ENCODE measurements at places on chromosomes 2 and 18.
A peak's percentile ranks its signal among the peaks of the same experiment; 100 is the strongest.

GRCh38 chr2:222709191-222709891 lies 37.9 kb downstream of the MOGAT1 start:
- DNase-seq = no peak

DNA sequence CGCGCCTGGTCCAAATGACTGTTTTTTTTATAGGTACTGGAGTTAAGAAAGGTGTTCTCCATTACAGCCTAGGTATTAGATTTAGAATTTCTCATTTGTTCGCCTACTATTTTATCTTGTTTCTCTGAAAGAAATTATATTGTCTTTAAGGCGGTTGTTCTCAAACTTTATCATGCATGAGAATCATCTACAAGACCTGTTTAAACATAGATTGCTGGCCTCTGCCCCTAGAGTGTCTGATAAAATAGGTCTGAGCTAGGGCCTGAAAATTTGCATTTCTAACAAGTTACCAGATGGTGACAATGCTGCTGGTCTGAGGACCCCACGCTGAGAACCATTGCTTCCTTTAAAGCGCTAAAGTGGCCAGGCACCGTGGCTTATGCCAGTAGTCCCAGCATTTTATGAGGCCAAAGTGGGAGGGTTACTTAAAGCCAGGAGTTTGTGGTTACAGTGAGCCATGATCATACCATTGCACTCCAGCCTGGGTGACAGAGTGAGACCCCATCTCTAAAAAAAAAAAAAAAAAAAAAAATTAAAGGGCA lies 34.0 kb upstream of the RNF138 start:
- no peak for DNase-seq

- no peak for DNase-seq
Observed at GRCh38 chr2:76307495-76307894, 596.8 kb upstream of the GCFC2 start.

DNA sequence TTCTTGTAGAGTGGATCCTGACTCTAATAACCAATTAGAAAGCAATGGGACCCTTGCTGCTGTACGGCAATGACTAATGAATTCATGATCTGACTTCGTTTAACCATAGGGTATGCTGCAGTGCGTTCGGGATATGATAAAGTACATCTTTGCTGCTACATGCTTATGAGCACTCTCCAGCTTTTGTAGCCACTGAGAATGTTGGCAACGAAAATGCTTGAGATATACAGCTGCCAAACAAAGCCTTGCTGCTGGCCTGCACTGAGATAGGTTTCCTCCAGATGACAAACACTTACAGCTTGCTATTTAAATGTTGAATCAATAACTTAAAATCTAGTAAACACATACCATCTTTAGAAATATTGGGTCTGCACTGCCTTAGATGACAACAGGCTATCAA lies 372.4 kb upstream of the SLC8A1 start:
- no peak for DNase-seq

GRCh38 chr2:161055289-161055688 lies 104.9 kb upstream of the TANK start:
- DNase-seq = no peak

- no peak for DNase-seq
Observed at GRCh38 chr18:77590943-77591515, 341.4 kb downstream of the GALR1 start.

GRCh38 chr2:37394263-37394662 lies 49.8 kb downstream of the QPCT start:
- DNase-seq = no peak

DNA sequence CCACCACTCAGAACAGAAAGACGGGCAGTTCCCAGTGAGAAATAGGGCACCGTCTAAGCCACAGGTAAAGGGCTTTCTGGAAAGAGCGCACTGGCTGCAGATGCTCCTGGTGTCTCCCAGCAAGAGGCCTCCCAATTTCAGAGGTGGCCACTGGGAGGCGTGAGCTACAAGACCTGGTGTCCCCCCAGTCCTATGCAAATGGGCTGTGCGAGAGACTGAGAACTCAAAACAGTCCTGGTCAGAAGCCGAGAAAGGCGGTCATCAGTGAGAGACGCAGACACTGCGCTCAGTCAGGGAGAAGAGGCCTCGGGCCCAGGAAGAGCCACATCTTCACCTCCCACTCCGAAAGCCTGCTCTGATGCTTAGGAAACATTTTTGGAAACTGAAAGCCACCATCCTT lies 179.5 kb downstream of the EIPR1 start:
- no peak for DNase-seq

DNA sequence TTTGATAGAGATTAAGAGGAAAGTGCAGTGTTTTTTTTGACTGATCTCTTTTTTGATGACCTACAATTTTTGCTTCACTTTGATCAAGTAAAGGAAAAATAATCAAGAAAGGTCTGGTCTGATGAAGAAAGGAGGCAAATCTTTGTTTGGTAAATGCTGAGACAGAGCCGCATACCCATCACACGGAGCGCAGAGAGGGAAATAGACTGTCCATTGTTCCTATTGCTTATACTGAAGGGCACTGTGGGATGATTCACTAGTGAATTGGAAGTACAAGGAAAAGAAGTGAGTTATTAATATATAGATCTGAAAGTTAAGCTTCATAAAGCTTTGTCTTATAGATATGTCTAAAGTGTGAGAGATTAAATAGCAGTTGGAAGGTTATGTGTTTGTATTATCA lies 455.1 kb downstream of the PLCL1 start:
- no peak for DNase-seq

DNA sequence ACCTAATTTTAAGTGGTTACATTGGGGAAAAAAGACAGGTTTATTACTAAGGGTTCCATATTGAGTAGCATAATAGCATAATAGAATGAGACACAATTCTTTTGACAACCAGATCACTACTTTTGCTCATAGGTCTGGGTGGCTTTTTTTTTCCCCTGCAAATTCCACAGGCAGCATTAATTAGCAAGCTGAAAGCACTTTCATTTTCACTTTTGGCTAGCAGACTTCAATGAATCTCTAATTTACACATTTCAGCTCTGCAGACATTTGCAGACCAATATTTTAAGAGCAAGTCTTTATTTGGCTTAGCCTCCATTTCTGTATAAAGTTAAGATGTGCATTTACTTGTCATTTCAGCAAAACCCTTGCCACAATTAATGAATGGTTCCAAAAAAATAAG lies 185.5 kb downstream of the NOL4 start:
- no peak for DNase-seq

GRCh38 chr2:99715956-99716355 lies 226.1 kb upstream of the REV1 start:
- no peak for DNase-seq

DNA sequence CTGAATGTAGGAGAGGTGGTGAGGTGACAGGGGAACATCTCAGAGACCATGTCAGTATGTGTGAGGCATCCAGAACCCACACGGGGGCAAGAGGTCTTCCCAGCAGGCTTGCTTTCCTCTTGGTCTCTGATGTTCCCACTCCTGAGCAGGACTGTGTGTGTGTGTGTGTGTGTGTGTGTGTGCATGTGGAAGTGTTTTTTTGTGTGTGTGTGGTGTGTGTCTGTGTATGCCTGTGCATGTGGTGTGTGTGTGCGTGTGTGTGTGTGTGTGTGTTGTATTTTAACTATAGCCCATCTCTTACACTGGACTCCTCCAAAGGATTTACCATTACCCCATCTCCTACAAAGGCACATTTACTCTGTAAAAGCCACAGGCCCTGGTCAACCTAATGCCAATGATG lies 40.4 kb downstream of the SLC4A5 start:
- DNase-seq = no peak

GRCh38 chr2:120552800-120553481 lies 182.7 kb upstream of the GLI2 start:
- DNase-seq = no peak

GRCh38 chr2:152420936-152421335 lies 86.0 kb downstream of the FMNL2 start:
- no peak for DNase-seq

- DNase-seq = no peak
Observed at GRCh38 chr2:239727776-239728600, 297.2 kb downstream of the NDUFA10 start.

GRCh38 chr2:109376115-109376514 lies 237.7 kb downstream of the SEPTIN10 start:
- no peak for DNase-seq

GRCh38 chr18:77995593-77995992 lies 745.9 kb downstream of the GALR1 start:
- no peak for DNase-seq

DNA sequence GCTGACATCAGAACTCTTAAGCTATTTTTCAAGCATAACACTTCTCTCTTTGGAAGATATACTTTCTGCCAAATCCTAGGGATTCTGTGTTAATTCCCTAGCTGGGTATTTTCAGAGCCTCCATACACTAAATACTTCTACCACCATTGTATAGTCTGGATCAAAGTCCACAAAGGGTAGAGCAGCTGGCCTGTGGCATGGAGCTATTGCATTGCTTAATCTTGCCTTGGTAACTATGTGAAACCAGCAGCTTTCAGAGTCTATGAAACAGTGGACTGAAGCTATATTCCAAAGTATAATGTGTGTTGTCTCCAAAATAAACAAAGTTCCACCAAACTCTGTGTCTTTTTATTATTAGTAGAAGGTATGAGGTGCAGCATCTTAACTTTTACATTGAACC lies 296.9 kb upstream of the CDH19 start:
- DNase-seq = no peak

- no peak for DNase-seq
Observed at GRCh38 chr18:2495381-2495780, 75.9 kb downstream of the METTL4 start.

GRCh38 chr18:65620076-65620696 lies 130.6 kb upstream of the CDH7 start:
- DNase-seq = no peak

DNA sequence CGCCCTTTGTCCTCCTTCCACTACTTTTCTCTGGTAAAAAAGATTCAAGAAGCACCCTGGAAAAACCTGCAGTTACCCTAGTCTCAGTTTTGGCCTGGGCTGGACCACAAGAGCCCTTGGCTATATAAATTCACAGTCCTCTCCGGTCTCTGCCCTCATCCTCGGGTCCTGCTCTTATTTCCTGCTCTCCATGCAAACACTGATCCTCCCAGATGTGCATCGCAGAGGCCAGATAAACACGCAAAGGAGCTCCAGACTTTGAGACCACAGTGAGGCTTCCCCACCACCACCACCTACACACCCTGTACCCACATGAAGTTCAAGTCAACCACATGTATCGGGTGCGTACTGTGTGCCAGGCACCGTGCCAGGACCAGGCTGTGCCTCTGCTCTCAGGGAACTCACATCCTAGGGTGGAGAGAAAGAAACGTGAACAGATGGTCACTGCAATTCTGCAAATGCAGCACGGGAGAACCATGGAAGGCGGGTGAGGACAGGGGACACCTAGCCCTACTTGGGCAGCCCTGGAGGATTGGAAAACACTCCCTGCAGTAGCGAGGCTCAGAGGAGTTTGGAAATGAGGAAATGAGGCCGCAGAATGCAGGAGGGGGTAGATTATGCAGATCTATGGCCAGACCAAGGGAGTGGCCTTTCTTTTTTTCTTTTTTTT lies 7.4 kb downstream of the CTDSP1 start:
- DNase-seq = peak; percentile 56

- DNase-seq = no peak
Observed at GRCh38 chr2:158211502-158211901, 109.8 kb downstream of the UPP2 start.

GRCh38 chr2:96916156-96916630 lies 46.3 kb upstream of the SEMA4C start:
- no peak for DNase-seq

- no peak for DNase-seq
Observed at GRCh38 chr2:67516362-67516761, 119.2 kb downstream of the ETAA1 start.

- no peak for DNase-seq
Observed at GRCh38 chr2:190987116-190987515, 26.9 kb downstream of the STAT1 start.
